ENCODE measurements at places on chromosomes 7 and 10. TPM values are rescaled to one million over a fixed set of nuclear protein-coding genes. Genes with fewer than 3 reads are reported as not detected.
A peak's percentile ranks its signal among the peaks of the same experiment; 100 is the strongest.

The SPACDR gene
- total RNA-seq = not detected

- no peak for DNase-seq
Observed at GRCh38 chr7:77579797-77580196, 42.7 kb downstream of the PTPN12 start.

DNA sequence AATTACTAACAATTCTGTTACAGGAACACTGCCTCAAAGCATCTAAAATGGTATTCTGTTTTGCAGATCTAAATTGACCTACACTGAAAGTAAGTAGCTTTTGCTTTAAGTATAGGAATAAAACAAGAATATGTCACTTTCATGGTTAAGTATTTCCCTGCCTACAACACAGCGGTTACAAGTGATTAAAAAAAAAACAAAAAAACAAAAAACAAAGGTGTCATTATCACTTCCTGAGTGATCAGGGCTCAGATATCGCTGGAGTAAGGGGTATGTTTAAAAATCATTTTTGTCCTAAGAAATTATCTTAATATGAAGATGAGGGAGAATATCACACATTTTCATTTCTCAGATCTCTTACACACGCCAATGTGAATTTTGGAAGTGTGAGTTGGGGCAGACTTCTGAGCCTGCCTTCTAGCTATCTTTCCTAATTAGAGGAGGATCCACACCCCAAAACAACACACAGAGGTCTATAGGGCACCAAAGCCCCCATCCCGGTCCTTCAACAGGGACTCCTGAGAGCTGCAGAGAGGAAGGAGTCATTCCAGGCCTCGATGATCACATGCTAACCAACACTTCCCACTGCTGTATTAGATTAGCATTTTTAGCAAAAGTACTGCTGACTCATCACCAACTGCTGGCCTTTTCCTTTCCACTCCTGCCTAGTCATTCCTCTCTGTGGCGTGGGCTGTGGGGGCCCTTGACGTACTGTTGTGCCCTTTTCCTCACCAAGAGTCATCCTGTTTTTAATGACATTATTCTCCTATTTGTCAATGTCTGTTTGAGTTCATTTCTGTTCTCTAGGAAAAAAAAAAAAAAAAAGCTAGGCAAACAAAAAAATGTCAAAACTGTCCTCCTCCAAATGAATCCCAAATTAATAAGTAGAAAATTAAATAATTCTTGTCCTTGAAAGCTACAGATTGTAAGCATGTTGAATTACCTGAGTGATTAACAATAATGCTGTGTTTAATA is 31.2 kb downstream of the PRTFDC1 start:
- peak; percentile 87 for DNase-seq

- DNase-seq = no peak
Observed at GRCh38 chr7:123653162-123653561, 2.5 kb upstream of the LMOD2 start.

DNA sequence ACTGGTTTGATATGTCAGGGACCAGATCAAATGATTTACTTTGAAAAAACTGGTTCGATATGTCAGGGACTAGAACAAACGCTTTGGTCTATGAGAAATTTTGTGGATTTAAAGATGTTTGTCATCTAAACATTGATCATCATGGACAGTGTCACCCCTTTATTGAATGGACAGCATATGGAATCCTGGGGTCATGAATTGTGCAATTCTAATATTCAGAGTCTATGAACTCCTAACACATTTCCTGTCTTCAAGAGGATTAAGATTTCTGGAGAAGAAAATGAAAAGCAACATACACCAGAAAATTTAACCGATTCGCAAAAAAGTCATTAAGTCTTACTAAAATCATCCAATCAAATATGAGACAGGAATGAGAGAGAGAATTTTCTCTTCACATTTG is 106.4 kb upstream of the FAM133B start:
- no peak for DNase-seq

GRCh38 chr7:1054438-1054837 is 10.1 kb downstream of the GPR146 start:
- DNase-seq = no peak

DNA sequence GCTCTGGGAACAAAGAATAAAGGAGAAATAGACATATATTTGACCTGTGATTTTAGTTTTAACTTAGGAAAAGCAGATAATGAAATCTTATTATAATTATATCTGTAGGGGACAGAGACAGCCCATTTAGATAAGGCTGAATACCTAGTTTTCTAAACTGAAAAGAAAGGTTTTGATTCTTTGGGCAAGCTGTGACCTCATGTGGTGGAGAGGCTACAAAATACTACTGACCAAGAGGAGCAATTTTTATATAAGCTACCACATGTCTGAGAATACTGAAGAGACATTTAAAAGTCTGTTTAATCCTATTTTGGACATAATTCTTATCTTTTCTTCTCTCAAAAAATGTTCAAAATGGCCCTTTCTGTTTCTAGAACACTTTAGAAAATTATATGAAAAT is 271.0 kb downstream of the MTERF1 start:
- no peak for DNase-seq

DNA sequence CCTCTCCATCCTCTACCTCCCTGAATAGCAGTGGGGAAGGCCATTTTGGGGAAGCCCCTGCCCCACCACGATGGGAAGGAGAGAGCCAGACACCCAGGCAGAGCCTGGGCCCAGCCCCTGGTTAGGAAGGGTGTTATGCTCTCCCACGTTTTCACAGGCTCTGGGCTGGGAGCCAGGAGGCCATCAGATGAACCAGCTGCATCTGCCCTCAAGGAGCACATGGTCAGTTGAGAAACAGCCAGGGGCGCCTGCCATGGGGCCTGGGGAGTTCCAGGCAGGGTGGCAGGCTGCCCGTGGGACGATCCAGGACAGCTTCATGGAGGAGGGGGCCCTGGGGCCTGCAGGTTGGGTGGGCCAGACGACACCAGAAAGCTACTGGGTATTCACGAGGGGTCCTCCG is 47.5 kb downstream of the CAMK2B start:
- DNase-seq = peak; percentile 29

The ABLIM1 gene
- 5.8 TPM for total RNA-seq

- no peak for DNase-seq
Observed at GRCh38 chr10:100356067-100357017, 9.3 kb downstream of the SCD start.

DNA sequence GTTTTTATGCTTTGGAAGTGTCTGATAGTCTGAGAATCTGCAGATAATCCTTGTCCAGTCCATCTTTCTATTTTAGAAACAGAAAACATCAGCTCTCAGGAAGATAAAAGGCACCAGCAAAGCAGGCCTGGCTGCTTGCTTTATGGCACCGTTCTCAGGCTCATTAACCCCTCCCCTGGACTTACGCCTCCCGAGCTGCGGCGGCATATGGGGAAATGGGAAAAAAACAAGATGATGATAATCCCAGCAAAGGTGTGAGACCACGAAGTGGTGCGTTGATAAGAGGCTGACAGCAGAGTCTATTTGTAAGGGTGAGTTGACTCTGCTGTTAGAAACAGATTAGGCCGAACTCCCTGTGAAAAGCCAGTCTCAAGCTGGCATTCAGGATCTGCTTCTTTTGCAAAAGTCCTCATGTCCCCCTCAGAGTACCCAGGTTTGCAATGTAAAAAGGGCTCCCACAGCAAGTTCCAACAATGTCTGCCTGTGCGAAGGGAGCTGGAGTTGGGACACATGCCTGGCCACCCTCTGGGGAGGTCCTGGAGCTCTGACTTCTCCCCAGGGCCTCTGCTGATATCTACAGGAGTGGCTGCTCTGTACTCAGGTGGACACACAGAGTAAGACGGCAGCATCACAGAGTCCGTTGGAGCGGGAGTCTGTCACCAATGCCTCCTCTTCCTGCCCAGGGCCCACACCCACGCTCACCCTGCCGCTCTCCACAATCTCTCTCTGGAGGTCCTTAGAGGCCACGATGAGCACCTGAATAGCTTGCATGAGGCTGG is 54.3 kb downstream of the SPDYE5 start:
- no peak for DNase-seq

GRCh38 chr10:35409094-35409582 is 72.8 kb downstream of the CCNY start:
- peak; percentile 74 for DNase-seq

The ZKSCAN5 gene
- total RNA-seq = 12.8 TPM

DNA sequence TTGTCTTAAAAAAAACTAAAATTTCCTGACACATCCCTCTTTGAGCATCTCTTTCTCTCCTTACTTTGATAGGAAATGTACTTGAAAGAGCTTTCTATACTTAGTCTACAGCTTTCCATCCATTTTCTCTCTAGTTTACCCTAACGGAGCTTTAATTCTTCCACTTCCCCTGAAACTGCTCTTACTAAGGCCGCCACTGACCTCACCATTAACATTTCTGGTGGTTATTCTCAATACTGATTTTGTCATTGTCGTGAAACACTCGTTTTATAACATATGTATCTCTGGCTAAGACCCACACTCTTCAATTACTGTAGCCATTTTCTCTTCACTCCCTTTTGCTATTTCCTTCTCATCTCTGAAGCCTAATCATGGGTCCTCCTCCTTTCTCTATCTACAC is 262.0 kb upstream of the FERD3L start:
- no peak for DNase-seq

DNA sequence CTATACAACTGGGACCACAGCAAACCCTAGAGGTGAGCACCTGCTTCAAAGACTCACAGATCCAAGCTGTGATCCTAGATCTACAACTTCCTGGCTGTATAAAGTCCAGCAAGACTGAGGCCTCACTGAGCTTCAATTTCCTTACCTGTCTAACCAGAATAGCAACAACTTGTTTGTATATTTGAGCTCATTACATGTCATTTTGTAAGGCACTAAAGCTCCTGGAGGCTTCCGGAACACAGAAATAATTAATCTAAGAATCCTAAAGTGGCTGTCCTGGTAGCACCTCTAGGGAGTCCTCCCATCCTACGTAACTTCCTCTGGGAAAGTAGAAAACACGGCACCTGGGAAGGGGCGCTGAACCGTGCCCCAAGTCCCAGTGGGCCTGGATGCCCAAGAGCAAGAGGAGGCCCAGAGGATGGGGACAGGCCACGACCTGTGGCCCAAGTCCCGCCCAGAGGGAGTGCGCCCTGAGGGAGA is 39.4 kb downstream of the HK1 start:
- DNase-seq = no peak

The ARMC10 gene
- 56.9 TPM for total RNA-seq

- DNase-seq = peak; percentile 59
Observed at GRCh38 chr7:70072220-70072619, 473.9 kb downstream of the AUTS2 start.

The SMKR1 gene
- total RNA-seq = 0.37 TPM

- DNase-seq = no peak
Observed at GRCh38 chr10:11045995-11046775, 28.5 kb downstream of the CELF2 start.
